ENCODE measurements at places on chromosomes 5 and 9.

DNA sequence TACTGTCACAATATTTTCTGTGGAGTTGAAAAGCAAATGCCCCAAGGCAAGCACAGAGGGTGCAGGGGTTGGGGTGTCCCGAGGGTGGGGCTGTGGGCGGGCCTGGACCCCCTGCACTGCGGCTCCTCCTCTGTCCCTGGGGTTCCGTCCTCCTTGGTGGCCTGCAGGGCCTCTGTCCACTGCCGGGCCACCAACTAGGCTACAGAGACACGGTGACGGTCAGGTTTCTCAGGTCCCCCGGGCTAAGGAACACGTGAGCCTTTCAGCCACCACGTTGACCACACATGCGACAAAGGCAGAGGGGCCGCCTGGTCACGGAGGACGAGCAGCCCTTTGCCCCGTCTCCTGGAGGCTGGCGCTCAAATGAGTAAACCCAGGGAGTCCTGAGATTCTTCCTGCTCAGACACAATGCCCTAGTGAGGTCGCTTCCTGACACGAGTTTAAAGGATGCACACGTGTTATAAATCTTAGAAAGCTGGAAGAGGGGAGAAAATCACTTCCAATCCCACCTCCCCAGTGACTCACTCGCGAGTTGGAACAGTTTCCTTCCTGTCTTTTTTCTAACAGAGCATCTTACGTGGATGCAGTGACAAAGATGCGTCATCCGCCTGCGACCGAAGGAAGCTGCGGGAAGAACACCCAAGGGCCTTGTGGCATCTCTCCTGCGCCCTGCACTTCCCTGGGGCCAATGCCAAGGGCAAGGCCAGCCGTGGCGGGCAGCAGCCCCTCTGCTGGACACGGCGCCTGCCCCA is 24.8 kb upstream of the OBP2B start:
- no peak for DNase-seq

GRCh38 chr9:81213456-81213855 is 475.9 kb downstream of the TLE1 start:
- DNase-seq: no peak

DNA sequence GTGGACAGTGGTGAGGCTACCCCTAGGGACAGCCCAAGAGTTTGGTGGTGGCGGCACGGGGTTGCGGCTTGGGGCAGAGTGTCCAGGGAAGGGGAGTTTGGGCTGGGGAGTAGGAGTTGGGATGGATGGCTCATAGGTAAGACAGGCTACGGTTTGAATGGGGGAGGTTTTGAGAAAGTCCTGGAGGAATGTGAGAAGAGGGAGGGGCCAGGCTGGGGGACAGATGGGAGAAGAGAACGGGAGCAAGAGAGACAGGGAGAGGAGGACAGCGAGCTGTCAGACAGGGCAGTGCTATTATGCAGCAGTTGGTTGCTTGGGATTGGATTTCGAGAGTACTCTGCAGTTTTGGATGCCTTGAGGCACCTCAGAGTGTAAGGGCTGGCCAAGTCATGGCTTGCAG is 24.5 kb downstream of the PSD2 start:
- DNase-seq: no peak

DNA sequence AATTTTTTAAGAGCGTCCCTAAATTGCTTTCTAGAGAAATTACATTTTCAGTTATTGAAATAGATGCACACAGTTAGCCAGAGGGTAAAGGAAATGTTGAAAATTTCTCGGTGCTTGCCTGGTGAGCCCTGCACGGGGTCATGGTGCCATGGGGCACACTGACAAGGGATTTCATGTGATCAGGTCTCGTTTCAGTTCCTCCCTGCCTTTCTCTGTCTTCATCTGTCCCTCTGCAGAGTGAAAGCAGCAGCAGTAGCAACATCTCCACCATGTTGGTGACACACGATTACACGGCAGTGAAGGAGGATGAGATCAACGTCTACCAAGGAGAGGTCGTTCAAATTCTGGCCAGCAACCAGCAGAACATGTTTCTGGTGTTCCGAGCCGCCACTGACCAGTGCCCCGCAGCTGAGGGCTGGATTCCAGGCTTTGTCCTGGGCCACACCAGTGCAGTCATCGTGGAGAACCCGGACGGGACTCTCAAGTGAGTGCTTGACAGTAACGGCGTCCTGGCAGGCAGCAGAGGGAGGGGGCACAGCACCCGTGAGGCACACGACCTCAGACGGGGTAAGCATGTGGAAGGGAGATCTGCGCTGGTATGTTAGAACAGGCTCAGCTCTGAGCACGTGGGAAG is 89.1 kb upstream of the OTULINL start:
- no peak for DNase-seq

DNA sequence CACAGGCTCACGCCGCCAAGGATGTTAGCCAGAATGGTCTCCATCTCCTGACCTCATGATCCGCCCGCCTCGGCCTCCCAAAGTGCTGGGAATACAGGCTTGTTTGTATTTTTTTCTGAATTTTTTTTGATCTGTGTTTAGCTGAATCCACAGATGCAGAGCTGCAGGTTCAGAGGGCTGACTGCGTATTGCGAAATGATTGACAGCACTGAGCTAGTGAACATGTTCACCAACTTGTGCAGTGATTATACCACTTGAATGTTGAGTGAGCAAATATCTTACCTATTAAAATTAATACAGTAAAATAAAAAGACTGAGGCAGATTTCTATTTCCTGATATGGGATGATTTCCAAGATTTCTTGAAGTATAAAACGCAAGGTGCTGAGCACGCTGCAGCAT is 123.1 kb upstream of the PHYKPL start:
- DNase-seq: no peak

DNA sequence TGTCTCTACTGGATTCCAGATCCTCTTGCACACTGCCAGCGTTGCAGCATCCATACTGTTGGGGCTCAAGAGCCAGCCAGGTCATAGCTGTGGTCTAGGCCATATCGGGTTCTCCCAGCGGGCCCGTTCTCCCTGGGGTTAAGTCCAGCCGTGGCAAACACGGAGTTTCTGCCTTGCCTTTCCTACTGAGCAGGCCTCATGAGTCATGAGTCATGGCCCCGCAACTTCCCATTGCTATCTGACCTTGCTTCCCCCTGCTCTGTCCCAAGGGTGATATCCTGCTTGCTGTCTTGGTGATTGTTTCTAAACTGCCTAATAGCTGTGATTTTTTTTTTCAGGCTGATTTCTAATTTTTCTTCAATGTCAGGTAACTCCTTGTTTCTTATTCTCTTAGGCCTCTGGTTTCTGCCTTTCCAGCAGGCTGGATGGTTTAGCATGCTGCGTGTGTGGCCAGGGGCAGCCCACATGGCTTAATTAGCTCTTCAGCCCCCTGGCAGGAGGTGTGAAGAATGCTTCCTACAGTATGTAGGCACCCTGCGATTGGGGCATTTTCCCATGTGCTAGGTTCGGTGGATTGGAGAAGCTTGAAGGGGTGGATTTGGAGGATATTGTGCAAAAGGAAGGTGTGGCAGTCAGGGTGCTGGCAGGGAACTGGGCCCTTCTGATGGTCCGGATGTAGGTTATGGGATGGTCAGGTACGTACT is 18.7 kb downstream of the DAPK1 start:
- DNase-seq: no peak

- DNase-seq: no peak
Measured at GRCh38 chr9:131096269-131097125, at the start of gene AIF1L. TSS of gene AIF1L (plus strand) at chr9:131096531. CDS start at chr9:131096630, 99 bp downstream.

DNA sequence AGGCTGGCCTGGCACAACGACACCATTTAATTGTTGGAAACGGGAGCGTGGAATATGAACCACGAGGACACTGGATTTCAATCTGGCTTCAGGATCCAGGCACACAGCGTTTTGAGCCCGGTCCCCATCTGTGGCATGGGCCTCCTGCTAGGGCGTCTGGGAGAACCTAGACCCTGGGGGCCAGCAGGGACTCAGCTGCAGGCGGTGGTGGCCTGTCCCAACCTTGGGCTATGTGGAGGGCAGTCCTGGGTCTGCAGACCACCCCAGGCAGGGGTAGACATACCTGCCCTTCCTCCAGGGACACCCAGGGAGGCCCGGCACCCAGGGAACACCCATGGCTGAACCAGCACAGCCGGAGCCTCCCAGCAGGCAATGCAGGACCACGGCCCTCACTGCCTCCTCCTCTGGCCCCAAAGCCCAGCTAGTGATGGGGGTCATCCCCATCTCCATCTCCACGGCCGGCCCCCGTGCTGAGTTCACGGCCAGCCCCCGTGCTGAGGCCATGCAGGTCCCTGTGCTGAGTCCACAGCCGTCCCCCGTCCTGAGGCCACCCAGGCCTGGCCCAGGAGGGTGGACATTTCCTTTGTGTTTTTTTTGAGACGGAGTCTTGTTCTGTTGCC is 18.5 kb upstream of the UBAC1 start:
- no peak for DNase-seq

GRCh38 chr5:130287438-130287837 is 383.2 kb downstream of the CHSY3 start:
- no peak for DNase-seq

DNA sequence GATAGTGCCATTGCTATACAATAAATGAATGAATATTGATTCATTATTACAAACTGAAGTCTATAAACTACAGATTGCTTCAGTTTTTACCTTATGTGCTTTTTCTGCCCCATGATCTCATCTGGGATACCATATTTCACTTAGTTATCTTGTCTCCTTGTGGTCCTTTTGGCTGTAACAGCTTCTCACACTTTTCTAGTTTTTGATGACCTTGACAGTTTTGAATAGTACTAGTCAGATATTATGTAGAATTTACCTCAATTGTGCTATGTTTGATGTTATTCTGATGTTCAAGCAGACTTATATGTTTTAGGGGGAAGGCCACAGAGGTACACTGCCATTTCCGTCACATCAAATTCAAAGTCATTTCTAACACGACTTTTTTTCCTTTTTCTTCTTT is 2364.3 kb upstream of the ACO1 start:
- no peak for DNase-seq

- DNase-seq: no peak
Measured at GRCh38 chr5:8528106-8528505, 659.2 kb downstream of the MTRR start.

DNA sequence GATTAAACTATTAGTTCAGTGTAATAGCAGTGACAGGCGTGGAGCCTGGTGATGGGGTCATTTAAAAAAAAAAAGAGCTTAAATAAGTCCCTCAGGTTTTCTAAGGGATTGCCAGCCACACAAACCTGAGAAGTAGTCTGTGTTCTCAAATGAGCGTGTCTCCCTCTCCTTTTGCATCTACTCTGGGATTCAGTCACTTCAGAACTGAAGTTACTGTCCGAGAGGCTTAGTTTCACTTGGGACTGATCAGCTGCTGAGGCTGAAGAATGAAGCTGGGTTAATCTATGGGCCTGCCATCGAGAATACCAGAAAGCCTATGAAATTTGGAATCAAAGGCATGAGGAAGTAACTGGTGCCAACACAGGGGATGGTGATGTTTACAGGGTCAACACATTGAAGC is 310.1 kb downstream of the ADAMTS6 start:
- DNase-seq: no peak

DNA sequence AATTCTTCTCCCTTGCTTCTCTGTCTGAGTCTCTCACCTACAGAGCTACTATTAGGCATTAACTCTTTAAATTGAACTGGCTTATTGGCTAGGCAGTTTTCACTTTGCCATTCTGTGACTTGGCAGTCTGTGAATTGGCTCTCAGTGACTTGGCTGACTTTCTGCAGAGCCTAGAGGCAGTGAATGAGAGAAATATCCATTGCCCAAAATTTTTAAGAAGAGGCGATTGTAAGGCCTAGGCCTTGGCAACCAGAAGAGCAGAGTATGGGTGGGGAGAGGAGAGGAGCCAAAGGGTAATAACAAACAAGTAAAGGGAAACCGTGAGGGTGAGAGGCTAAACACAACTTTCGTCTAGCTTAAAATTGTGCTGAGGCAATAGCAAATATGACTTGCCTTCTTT is 176.7 kb downstream of the PRR16 start:
- DNase-seq: no peak

DNA sequence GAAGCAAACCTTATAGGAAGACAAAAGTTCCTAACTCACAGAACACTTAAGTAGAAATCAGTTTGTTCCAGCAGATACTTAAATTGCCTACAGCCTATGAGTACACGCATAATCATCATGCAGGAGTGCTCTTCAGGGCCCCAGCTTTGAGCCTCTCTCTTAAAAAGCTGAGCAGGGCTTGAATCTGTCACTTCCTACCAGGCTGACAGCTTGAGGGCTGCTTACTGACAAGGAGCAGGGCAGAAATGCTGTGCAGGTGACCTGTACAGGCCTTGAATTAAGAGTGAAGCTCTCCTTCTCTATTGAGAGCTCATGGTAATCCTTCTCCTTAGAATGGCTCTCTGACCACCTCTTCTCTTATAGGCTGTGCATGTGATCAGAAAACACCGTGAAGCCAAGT is 66.5 kb upstream of the MAST4 start:
- DNase-seq: no peak

DNA sequence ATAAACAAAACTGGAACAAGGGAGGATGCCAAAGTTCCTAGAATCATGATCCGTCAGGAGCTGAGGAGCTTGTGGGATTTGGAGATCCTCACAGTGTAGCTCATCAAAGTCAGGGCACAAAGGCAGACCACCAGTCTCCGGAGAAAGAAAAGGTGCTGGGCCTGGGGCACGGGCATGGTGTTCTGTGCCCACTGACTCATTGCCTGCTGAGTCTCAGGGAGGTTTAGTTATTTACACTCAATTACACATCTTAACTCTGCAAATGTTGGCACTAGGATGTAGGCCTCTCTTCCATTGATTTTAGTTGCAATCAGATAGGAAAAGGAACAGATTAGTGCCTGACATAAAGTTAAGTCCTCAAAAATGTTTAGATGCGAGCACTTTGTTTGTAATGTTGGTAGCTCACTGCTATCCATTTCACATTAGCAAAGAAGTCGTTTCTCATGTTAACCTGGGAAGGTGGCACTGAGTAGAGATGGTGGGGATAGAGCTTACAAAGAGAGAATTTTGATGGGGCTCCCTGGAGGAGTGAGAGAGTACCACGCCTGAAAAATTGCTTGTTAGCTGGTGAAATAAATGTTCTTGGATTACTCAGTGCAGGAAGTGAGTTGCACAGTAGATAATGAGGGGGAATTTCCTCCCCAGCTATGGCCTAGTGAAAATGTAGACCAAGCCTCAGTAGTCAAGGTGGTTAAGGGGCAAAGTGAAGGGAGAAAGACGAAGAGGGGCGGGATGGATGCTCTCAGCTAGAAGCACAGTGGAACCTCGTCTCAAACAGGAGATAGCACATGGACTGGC is 109.5 kb upstream of the CD180 start:
- no peak for DNase-seq

DNA sequence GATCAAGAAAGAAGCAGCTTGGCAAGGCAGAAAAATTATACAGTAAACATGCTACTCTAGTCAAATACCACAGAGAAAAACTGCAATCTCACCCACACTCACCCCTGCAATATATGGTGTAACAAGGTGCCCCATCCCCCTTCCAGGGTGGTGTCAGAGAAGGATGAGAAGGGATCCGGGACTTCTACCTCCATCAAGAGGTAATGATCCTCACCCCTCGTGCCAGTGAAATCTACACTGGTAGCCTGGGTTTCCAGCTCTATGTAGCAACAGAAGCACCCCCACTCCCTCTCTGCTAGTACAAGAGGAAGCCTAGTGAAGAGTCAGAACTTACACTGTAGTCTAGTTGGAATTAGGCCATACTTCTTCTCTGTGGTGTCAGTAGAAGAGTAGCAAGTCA is 18.9 kb downstream of the SLCO4C1 start:
- DNase-seq: no peak

GRCh38 chr9:105483618-105484017 is 35.8 kb downstream of the FSD1L start:
- no peak for DNase-seq

Data from activated CD8-positive, alpha-beta memory T cell treated with anti-CD3 and anti-CD28 coated beads for 1 hour (primary cell).